ENCODE measurements at places on chromosomes 5 and 9.

GRCh38 chr5:167284222-167284890 lies 1007.1 kb upstream of the WWC1 start:
- H3K36me3 ChIP-seq, result no peaks in the 10 kb centered on the region
- H3K27ac ChIP-seq, result no peak overlapping the region
- H3K27me3 ChIP-seq, result no peaks in the 10 kb centered on the region

GRCh38 chr5:38339446-38339845 lies 81.1 kb downstream of the EGFLAM start:
- H3K27ac ChIP-seq, result no peak overlapping the region
- H3K4me1 ChIP-seq, result no peaks in the 10 kb centered on the region
- H3K4me3 ChIP-seq, result no peak overlapping the region
- no peak for DNase-seq
- H3K36me3 ChIP-seq, result no peaks in the 10 kb centered on the region

DNA sequence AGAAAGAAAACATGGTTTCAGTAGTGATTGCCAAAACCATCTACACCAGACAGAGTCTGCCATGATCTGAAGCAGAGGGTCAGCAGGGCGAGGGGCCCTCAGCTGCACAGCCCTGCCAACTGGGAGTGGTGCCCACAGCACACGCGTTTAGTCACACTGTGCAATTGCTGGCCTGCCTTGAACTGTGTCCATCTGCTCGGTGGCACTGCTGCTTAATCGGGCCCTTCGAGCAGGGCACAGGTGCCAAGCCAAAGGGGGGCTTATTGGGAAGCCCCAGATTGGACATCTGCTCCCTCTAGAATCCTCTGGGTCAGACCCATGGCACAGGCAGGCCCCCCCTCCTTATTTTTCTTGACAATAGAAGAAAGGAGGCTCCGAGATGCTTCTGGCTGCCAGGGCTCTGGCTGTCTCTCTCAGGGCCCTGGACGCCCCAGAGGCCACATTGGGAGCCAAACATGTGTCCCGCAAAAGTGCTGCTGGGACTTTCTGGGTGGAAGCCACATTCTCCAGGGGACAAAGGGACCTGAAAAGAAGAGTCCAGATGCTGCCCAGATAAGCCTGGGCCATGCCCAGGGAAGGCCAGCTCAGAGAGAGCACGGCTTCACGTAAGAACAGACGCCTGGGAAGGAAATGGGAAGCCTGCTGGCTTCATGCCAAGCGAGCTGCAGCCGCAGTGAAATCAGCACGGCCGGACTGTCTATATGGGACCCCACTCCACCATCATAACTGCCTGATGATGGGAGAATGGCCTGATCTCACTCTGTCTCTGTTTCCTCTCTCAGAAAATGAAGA lies 349.2 kb downstream of the GADD45G start:
- H3K36me3 ChIP-seq, result no peaks in the 10 kb centered on the region
- no peak overlapping the region for H3K4me3 ChIP-seq
- no peaks in the 10 kb centered on the region for H3K4me1 ChIP-seq
- H3K27me3 ChIP-seq, result no peaks in the 10 kb centered on the region

- no peaks in the 10 kb centered on the region for H3K36me3 ChIP-seq
- H3K4me1 ChIP-seq, result peaks cover 10% of the 10 kb centered on the region
- H3K27me3 ChIP-seq, result no peaks in the 10 kb centered on the region
- peak overlapping the region; percentile 4 for H3K27ac ChIP-seq
- H3K4me3 ChIP-seq, result no peak overlapping the region
Measured at GRCh38 chr5:33381243-33381642, 59.5 kb upstream of the TARS1 start.

GRCh38 chr5:151504006-151504405 lies 56.6 kb downstream of the SLC36A1 start:
- no peak overlapping the region for H3K4me3 ChIP-seq
- peaks cover 9% of the 10 kb centered on the region for H3K4me1 ChIP-seq
- H3K36me3 ChIP-seq, result peaks cover 36% of the 10 kb centered on the region
- no peak for DNase-seq
- no peak overlapping the region for H3K27ac ChIP-seq
- H3K27me3 ChIP-seq, result no peaks in the 10 kb centered on the region

- H3K4me1 ChIP-seq, result peaks cover 33% of the 10 kb centered on the region
- no peak for DNase-seq
- H3K36me3 ChIP-seq, result peaks cover 4% of the 10 kb centered on the region
- no peak overlapping the region for H3K4me3 ChIP-seq
- H3K27ac ChIP-seq, result peak overlapping the region; percentile 5
- H3K27me3 ChIP-seq, result no peaks in the 10 kb centered on the region
Measured at GRCh38 chr5:119398727-119399466, 43.1 kb downstream of the TNFAIP8 start.

GRCh38 chr9:77915744-77916143 lies 115.9 kb downstream of the GNAQ start:
- H3K27ac ChIP-seq, result no peak overlapping the region
- no peak overlapping the region for H3K4me3 ChIP-seq
- no peaks in the 10 kb centered on the region for H3K27me3 ChIP-seq
- no peaks in the 10 kb centered on the region for H3K4me1 ChIP-seq
- no peak for DNase-seq

- H3K27me3 ChIP-seq, result peaks cover 3% of the 10 kb centered on the region
- H3K27ac ChIP-seq, result no peak overlapping the region
Measured at GRCh38 chr5:110255194-110255593, 471.3 kb downstream of the TMEM232 start.

- H3K36me3 ChIP-seq, result no peaks in the 10 kb centered on the region
- DNase-seq, result peak; percentile 61
- no peak overlapping the region for H3K27ac ChIP-seq
- no peak overlapping the region for H3K4me3 ChIP-seq
- no peaks in the 10 kb centered on the region for H3K27me3 ChIP-seq
- H3K4me1 ChIP-seq, result no peaks in the 10 kb centered on the region
Measured at GRCh38 chr5:131999441-132000240, 11.8 kb downstream of the ACSL6 start.

GRCh38 chr5:80756292-80756691 lies 101.5 kb upstream of the DHFR start:
- peaks cover 4% of the 10 kb centered on the region for H3K36me3 ChIP-seq
- no peaks in the 10 kb centered on the region for H3K27me3 ChIP-seq
- no peak overlapping the region for H3K4me3 ChIP-seq
- no peak for DNase-seq

DNA sequence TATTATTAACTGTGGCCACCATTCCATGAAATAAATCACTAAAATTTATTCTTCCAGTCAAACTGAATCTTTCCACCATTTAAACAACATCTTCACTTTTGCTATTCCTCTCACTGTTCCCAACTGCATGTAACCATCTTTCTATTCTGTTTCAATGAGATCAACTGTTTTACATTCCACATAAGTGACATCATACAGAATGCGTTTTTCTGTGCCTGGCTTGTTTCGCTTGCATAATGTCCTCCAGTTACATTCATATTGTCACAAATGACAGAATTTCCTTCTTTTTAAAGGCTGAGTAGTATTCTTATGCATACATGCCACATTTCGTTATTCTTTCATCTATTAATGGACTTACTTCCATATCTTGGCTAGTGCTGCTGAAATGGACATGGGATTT lies 738.2 kb downstream of the SEMA5A start:
- DNase-seq, result no peak
- H3K27me3 ChIP-seq, result no peaks in the 10 kb centered on the region
- H3K4me3 ChIP-seq, result no peak overlapping the region
- H3K27ac ChIP-seq, result no peak overlapping the region
- no peaks in the 10 kb centered on the region for H3K36me3 ChIP-seq

- H3K27ac ChIP-seq, result no peak overlapping the region
- H3K36me3 ChIP-seq, result no peaks in the 10 kb centered on the region
- no peaks in the 10 kb centered on the region for H3K4me1 ChIP-seq
- no peak overlapping the region for H3K4me3 ChIP-seq
- DNase-seq, result no peak
Measured at GRCh38 chr5:123303802-123304201, 119.4 kb downstream of the CEP120 start.

DNA sequence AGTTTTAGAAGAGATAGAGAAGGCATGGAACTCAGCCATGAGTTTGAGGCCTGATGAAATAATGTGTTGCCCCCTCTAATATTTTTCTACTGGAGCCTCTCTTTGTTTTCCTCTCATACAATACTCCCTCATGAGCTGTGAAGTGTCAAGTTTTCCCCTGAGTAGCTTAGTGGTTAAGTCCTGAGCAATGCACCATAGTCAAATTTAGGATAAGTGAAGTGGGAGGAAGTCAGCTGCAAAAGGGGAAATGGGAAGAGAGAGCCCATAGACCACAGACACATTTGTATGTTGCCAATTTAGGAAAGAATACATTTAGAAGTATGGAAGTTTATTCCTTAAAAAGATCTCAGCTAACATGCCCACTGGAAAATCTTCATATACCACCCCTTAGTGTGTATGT lies 171.5 kb upstream of the NREP start:
- no peaks in the 10 kb centered on the region for H3K27me3 ChIP-seq
- H3K4me3 ChIP-seq, result no peak overlapping the region
- H3K27ac ChIP-seq, result peak overlapping the region; percentile 96
- H3K36me3 ChIP-seq, result no peaks in the 10 kb centered on the region
- DNase-seq, result no peak

DNA sequence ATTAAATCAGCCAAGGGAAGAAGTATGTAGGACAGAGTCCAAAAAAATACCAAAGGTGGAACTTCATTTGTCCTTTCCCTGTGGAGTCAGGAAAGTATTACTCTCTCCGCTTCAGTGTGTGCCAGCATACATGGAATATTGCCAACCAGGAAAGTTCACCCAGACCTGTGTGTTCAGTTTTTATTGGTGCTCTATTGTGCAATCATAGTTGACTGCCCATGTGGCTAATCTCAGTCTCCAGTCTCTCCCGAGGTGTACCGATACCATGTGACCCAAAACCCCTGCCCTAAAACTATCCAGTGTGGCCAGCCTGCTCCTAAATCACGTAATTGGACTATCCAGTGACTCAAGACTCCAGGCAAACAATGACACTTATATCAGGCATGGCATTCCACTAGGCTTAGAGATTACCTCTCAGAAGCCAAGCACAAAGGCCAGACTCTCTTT lies 38.8 kb downstream of the NFX1 start:
- peak; percentile 91 for DNase-seq
- peaks cover 19% of the 10 kb centered on the region for H3K4me1 ChIP-seq
- H3K36me3 ChIP-seq, result peaks cover 78% of the 10 kb centered on the region
- no peak overlapping the region for H3K4me3 ChIP-seq

- no peak for DNase-seq
- H3K4me1 ChIP-seq, result no peaks in the 10 kb centered on the region
- peaks cover 60% of the 10 kb centered on the region for H3K27me3 ChIP-seq
- H3K27ac ChIP-seq, result no peak overlapping the region
- no peaks in the 10 kb centered on the region for H3K36me3 ChIP-seq
Measured at GRCh38 chr5:11892832-11893231, 11.4 kb downstream of the CTNND2 start.

GRCh38 chr9:84597131-84597530 lies 72.4 kb upstream of the NTRK2 start:
- no peak overlapping the region for H3K27ac ChIP-seq
- H3K4me1 ChIP-seq, result no peaks in the 10 kb centered on the region
- H3K4me3 ChIP-seq, result no peak overlapping the region
- no peaks in the 10 kb centered on the region for H3K27me3 ChIP-seq
- DNase-seq, result no peak

- DNase-seq, result no peak
- no peak overlapping the region for H3K4me3 ChIP-seq
- no peaks in the 10 kb centered on the region for H3K27me3 ChIP-seq
- no peaks in the 10 kb centered on the region for H3K4me1 ChIP-seq
- no peaks in the 10 kb centered on the region for H3K36me3 ChIP-seq
Measured at GRCh38 chr5:59221769-59222168, 638.9 kb downstream of the RAB3C start.

DNA sequence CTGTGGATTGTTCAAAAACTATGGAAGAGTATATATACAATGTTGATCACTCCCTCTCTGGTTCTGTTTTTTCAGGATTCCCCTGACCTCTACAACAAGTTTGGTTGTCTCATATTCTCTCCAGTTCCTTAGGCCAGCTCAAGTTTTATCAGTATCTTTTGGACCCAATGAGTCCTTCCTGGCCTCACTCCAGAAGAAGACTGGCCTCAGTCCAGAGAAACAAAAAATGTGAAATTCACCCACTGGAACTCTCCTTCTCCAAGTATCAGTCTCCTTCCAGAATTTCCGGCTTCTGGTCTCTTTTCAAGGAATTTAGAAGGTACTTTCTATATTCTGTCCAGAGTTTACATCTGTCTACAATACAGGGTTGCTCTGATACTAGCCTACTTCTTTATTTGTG lies 537.8 kb upstream of the FTMT start:
- H3K4me1 ChIP-seq, result no peaks in the 10 kb centered on the region
- no peak overlapping the region for H3K27ac ChIP-seq
- DNase-seq, result no peak
- no peaks in the 10 kb centered on the region for H3K27me3 ChIP-seq
- no peak overlapping the region for H3K4me3 ChIP-seq

DNA sequence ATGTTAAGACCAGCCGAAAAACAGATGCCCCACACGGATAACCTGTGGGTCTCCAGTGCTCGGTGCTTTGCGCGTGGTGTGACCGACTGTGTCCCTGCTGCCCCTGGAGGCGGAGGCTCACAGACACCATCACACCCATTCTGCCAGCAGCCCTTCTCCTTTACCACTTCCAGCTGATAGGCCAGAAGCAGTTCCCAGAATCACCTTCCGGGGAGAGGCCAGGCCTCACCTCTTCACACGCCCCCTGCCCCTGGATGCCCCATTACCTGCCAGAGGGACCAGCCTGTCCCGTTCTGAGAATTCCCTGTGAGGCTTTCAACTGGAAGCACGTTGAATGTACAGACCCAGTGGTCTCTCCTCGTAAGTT lies 21.6 kb upstream of the LRRC14B start:
- H3K36me3 ChIP-seq, result no peaks in the 10 kb centered on the region
- peaks cover 2% of the 10 kb centered on the region for H3K4me1 ChIP-seq
- no peak overlapping the region for H3K27ac ChIP-seq

DNA sequence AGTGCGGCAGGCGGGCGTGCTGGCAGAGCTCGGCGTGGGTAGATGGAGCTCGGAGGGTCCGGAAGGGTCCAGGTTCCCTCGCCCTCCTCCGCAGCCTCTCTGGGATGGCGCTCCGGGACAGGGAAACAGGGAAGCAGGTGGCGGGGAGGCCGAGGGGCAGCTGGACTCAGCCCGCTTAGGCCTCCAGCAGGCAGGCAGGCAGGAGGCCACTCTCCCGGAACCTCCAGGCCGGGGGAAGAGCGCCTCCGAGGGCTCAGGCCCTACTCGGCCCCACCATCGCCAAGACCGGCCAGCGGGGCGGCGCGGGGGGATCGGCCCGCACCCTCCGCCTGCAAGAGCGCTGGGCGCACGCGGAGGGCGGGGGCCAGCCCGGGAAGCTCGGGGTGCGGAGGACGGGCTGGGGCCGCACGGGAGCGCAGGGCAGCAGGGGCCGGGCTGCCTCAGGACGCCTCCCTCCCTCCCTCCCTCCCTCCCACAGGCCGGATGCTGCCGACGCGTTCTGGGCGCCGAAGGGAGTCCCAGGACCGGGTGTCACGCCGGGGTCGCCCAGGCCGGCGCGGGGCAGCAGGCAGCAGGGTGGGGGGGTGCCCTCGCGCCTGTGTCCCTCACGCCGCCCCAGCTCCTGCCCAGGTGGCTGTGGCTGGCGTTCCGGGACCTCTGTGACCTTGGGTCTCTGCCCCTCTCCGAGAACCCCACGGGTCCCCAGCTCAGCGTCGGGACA lies 977 bp downstream of the MGAT4B start:
- H3K4me1 ChIP-seq, result peaks cover 13% of the 10 kb centered on the region
- no peaks in the 10 kb centered on the region for H3K27me3 ChIP-seq
- DNase-seq, result peak; percentile 78
- H3K27ac ChIP-seq, result peak overlapping the region; percentile 83
- peak overlapping the region; percentile 75 for H3K4me3 ChIP-seq

- no peaks in the 10 kb centered on the region for H3K27me3 ChIP-seq
- no peak for DNase-seq
- H3K4me3 ChIP-seq, result no peak overlapping the region
- H3K36me3 ChIP-seq, result no peaks in the 10 kb centered on the region
Measured at GRCh38 chr9:80004714-80005113, 432.9 kb downstream of the TLE4 start.

Measured in RWPE2 (cell line).